ENCODE measurements at places on chromosomes 7 and 10.

GRCh38 chr7:108020585-108020984 lies 17.6 kb upstream of the LAMB1 start:
- no peak overlapping the region for H3K4me3 ChIP-seq
- H3K4me1 ChIP-seq: no peaks in the 10 kb centered on the region
- no peaks in the 10 kb centered on the region for H3K36me3 ChIP-seq
- no peak overlapping the region for H3K27ac ChIP-seq
- H3K27me3 ChIP-seq: no peaks in the 10 kb centered on the region
- no peak for DNase-seq

DNA sequence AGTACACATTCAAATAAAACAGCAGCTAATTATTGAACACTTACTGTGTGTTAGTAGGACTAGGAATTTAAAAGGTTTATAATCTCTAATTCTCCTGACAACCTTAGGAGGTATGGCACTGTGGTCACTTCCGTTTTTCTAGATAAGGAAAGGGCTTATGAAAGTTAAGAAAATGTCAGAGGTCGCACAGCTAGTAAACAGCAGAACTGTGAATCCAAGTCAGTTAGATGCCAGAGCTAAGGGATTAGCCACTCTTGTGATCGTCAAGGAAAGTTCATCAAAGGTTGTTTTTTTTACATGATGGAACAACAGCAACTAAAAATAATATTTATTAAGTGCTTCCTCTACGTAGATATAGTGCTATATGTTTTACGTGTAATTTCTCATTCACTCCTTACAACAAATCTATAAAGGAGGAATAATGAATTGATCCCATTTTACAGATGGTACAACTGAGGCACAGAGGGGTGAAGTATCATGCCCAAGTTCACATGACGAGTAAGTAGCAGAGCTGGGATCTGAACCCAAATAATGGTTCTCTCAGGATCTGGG lies 84.9 kb downstream of the NAMPT start:
- no peaks in the 10 kb centered on the region for H3K27me3 ChIP-seq
- H3K4me1 ChIP-seq: no peaks in the 10 kb centered on the region
- no peak overlapping the region for H3K27ac ChIP-seq
- no peak for DNase-seq
- H3K36me3 ChIP-seq: no peaks in the 10 kb centered on the region

GRCh38 chr7:97017192-97018125 lies 7.2 kb downstream of the DLX5 start:
- H3K36me3 ChIP-seq: no peaks in the 10 kb centered on the region
- no peaks in the 10 kb centered on the region for H3K4me1 ChIP-seq
- DNase-seq: no peak
- H3K27ac ChIP-seq: no peak overlapping the region
- H3K27me3 ChIP-seq: peaks cover 57% of the 10 kb centered on the region
- H3K4me3 ChIP-seq: no peak overlapping the region

- peak within 1 kb of the TSS; percentile 99 for H3K4me3 ChIP-seq
- H3K36me3 ChIP-seq: peaks cover 21% of the 10 kb centered on the region
- peaks cover 24% of the 10 kb centered on the region for H3K4me1 ChIP-seq
- peak within 1 kb of the TSS; percentile 93 for H3K27ac ChIP-seq
- DNase-seq: peak; percentile 89
Measured at GRCh38 chr7:73683056-73683787, at the start of the genes BUD23 and DNAJC30. Gene BUD23 (plus strand): TSS chr7:73683597. CDS start chr7:73683626, 29 bp downstream. Gene DNAJC30 (minus strand): TSS chr7:73683453. CDS start chr7:73683423, 30 bp downstream.

- no peak overlapping the region for H3K27ac ChIP-seq
- no peaks in the 10 kb centered on the region for H3K27me3 ChIP-seq
- no peak overlapping the region for H3K4me3 ChIP-seq
- H3K4me1 ChIP-seq: no peaks in the 10 kb centered on the region
- no peak for DNase-seq
Measured at GRCh38 chr10:18616337-18616736, 35.0 kb downstream of the NSUN6 start.

GRCh38 chr10:119333146-119333792 lies 125.9 kb downstream of the GRK5 start:
- no peak overlapping the region for H3K4me3 ChIP-seq
- H3K36me3 ChIP-seq: no peaks in the 10 kb centered on the region
- no peaks in the 10 kb centered on the region for H3K27me3 ChIP-seq
- no peaks in the 10 kb centered on the region for H3K4me1 ChIP-seq
- peak; percentile 20 for DNase-seq

GRCh38 chr10:17249820-17250219 lies 21.8 kb downstream of the VIM start:
- no peaks in the 10 kb centered on the region for H3K36me3 ChIP-seq
- no peaks in the 10 kb centered on the region for H3K27me3 ChIP-seq
- no peak overlapping the region for H3K4me3 ChIP-seq
- H3K4me1 ChIP-seq: no peaks in the 10 kb centered on the region
- DNase-seq: peak; percentile 22
- H3K27ac ChIP-seq: no peak overlapping the region

GRCh38 chr10:96625173-96625572 lies 38.4 kb upstream of the TM9SF3 start:
- H3K27ac ChIP-seq: no peak overlapping the region
- no peak overlapping the region for H3K4me3 ChIP-seq
- no peak for DNase-seq
- no peaks in the 10 kb centered on the region for H3K4me1 ChIP-seq
- no peaks in the 10 kb centered on the region for H3K27me3 ChIP-seq
- no peaks in the 10 kb centered on the region for H3K36me3 ChIP-seq

DNA sequence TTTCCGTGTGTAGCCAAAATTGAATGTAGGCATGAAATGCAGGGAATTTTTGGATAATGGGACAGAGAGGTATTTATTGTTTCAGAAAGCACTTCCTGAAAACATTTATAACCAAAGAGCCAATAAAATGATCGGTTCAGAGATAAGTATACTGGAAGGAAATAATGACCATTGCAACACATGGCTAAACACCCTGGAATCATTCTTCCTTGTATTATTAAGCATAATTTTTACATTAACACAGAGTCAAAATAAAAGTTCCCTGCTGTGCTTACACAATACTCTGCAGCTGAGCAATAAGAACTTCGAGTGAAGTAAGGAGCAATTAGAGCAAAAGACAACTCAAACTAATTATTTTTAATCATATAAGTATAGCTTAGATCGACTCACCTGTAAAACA lies 648.3 kb downstream of the TNS3 start:
- H3K4me1 ChIP-seq: no peaks in the 10 kb centered on the region
- no peak for DNase-seq
- H3K36me3 ChIP-seq: no peaks in the 10 kb centered on the region
- H3K27me3 ChIP-seq: no peaks in the 10 kb centered on the region
- no peak overlapping the region for H3K27ac ChIP-seq

DNA sequence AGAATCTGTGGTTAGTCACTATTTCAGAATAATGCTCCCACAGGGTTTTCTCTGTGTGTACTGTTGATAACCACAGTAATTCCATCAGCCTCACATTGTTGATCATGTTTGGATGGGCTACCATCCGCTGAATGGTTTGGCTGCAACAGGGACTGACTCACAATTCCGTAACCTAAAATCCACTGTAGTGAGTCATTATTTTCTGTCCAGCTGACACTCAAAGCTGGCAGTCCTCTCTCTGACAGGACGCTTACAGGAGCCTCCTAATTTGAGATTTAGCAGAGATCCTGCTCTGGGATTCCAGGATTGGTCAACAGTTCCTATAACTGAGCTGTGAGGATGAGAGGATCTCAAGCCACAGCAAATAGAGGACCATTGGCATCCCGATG lies 32.7 kb downstream of the VWA2 start:
- DNase-seq: no peak
- no peak overlapping the region for H3K27ac ChIP-seq
- H3K36me3 ChIP-seq: no peaks in the 10 kb centered on the region
- no peak overlapping the region for H3K4me3 ChIP-seq

- H3K36me3 ChIP-seq: no peaks in the 10 kb centered on the region
- peak overlapping the region; percentile 47 for H3K4me3 ChIP-seq
- H3K27ac ChIP-seq: no peak overlapping the region
- peaks cover 21% of the 10 kb centered on the region for H3K27me3 ChIP-seq
- DNase-seq: no peak
Measured at GRCh38 chr7:69598487-69599285, 411 bp downstream of the AUTS2 start.

DNA sequence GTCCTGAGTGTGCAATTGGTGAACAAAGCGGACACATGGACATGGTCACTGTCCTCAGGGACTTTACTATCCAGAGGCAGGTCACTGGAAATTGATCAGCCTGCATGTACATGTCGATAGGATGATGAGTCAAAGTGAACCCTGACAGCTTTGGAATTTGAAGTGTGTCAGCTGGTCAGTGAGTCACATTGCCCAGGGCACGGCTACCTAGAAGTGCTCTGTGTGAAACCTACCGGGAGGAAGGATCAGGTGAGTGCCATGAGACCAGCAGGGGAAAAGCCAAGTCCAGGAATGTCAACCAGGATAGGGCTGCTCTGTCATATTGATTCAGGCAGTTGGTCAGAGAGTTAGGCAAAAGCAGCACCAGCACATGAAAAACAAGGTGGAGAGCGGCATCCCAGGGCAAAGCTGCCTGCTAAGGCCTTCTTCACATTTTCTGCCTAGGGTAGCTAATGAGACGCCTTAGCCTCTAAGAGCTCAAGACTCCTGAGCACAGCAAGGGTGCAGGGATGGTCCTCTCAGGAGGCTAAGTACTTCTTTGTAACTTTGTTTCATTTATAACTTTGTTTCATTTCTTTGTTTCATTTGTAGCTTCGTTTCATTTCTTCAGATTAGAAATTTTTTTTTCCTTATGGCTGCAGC lies 19.4 kb upstream of the PDCD4 start:
- no peak overlapping the region for H3K27ac ChIP-seq
- no peaks in the 10 kb centered on the region for H3K27me3 ChIP-seq
- no peak overlapping the region for H3K4me3 ChIP-seq
- no peak for DNase-seq
- H3K4me1 ChIP-seq: peaks cover 75% of the 10 kb centered on the region

DNA sequence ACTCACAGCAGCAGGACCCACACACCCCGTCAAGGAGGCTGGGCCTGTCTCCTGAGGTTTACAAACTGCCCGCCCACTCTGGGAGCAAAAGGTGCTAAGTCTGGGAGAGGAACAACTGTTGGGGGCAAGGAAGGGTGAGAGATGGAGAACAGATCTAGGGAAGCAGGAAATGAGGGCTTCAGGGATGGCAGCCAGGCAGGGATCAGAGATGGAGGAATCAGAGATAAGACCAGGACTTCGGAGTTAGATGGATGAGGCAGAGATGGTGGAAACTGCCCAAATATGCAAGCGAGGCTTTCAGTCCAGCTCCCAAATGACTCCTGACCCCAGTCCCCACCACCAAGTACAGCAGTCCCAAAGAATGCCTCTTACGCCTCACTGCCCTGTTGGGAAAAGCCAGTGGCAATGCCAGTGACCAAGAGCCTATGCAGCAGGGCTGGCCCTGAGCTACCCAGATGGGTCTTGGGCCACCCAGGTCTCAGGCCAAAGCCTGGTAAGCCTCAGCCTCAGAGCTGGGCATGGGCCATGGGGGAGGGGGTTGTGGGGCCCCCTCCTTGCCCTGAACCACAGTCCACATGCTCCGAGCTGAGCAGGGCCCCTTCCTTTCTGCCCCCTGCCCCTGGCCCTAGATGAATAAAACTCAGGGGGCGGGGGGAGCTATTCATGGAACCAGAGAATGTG lies 39.5 kb upstream of the SLF2 start:
- H3K4me1 ChIP-seq: no peaks in the 10 kb centered on the region
- H3K4me3 ChIP-seq: no peak overlapping the region
- no peak overlapping the region for H3K27ac ChIP-seq
- H3K36me3 ChIP-seq: no peaks in the 10 kb centered on the region
- no peaks in the 10 kb centered on the region for H3K27me3 ChIP-seq

GRCh38 chr10:96988426-96988825 lies 156.3 kb downstream of the LCOR start:
- no peak for DNase-seq
- no peak overlapping the region for H3K4me3 ChIP-seq
- no peaks in the 10 kb centered on the region for H3K27me3 ChIP-seq

DNA sequence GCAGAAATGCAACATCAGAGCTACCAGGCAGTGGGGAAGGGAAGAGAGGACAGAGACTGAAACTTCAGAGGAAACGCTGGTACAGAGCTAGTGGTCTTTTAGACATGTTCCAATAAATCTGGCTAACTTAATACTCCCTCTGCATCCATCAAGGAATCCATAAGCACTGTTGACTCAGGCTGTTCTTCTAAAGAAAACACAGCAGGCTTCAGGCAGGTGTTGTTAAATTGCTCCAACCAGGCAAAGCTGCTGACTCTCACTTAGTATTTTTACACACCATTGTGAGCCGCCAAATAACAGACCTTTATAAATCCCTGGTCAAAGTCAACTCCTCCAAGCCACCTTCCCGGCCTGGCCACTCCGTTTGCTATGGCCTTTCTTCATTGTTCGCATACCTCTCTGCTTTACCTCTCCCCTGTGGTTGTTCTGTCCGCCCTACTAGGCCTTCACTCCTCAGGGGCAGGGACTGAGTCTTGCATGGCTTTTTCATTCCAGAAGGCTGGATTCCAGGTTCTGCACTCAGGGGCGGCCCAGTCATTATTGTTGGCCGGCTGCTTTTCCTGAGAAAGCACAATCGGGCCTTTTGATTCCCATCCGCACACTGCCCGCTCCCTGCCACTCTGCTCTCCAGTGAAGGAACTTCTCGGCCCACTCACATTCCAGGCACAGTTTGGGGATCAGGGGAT lies 18.4 kb downstream of the CREB3L2 start:
- H3K36me3 ChIP-seq: no peaks in the 10 kb centered on the region
- no peaks in the 10 kb centered on the region for H3K27me3 ChIP-seq
- H3K4me3 ChIP-seq: no peak overlapping the region
- peaks cover 7% of the 10 kb centered on the region for H3K4me1 ChIP-seq
- no peak overlapping the region for H3K27ac ChIP-seq
- DNase-seq: no peak

DNA sequence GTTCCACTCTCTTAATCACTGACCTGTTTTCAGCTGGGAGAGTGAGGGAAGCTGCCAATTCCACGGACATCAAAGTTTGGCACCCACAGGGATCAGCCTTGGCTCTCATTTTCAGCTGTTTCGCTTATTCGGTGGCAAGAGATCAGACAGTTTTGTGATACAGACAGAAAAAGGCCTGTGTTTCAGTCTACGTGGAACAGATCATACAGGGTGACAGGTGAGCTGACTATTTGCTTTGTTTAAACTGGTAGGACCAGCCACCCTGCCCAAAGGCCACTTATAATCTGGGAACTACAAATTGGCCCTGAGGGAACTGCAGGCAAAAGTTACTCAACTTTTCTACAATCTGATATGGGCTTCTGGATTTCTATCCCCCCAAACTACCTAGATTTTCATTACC lies 128.6 kb downstream of the ZNF467 start:
- no peaks in the 10 kb centered on the region for H3K36me3 ChIP-seq
- no peak for DNase-seq
- H3K4me3 ChIP-seq: no peak overlapping the region
- no peaks in the 10 kb centered on the region for H3K4me1 ChIP-seq

GRCh38 chr10:34104829-34105572 lies 710.1 kb downstream of the PARD3 start:
- H3K36me3 ChIP-seq: no peaks in the 10 kb centered on the region
- H3K27me3 ChIP-seq: no peaks in the 10 kb centered on the region
- no peak for DNase-seq
- H3K4me1 ChIP-seq: no peaks in the 10 kb centered on the region

GRCh38 chr10:105291571-105291970 lies 650.5 kb downstream of the SORCS3 start:
- DNase-seq: no peak
- H3K27me3 ChIP-seq: no peaks in the 10 kb centered on the region
- H3K27ac ChIP-seq: no peak overlapping the region
- H3K36me3 ChIP-seq: no peaks in the 10 kb centered on the region
- no peaks in the 10 kb centered on the region for H3K4me1 ChIP-seq

All from CD8-positive, alpha-beta memory T cell (primary cell).